Hematopoietic multipotent progenitor cell treated with erythropoietin and hydrocortisone succinate and interleukin-3 and kit ligand, for 6 days (in vitro differentiated cells): ENCODE measurements at places on chromosomes 16 and 17.
A peak's percentile ranks its signal among the peaks of the same experiment; 100 is the strongest.

DNA sequence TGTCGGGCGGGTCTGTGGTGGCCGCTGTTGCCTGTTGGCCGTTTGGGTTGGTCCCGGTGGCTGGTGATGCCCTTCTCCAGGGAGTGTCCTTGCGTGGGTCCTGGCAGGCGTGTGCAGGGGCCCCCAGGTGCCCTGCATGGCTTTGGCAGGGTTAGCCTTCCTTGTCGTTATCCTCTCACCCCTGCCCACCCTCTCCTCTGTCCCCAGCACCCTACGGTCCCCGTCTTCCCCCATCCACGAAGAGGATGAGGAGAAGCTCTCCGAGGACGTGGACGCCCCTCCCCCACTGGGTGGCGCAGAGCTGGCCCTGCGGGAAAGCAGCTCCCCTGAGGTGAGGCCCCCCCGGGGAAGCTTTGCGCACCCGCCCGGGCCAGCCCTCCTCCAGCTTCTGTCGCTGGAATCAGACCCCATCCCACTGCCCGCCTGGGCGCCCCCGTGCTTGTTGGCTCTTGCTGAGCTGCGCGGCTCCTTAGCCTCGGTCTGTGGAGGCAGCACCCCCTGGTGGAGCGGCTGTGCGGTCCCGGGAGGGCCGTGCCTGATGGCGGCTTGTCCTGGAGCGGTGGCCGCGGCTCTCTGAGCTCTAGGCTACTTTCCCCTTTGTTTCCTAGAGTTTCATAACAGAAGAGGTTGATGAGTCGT, 10.6 kb upstream of the NUDT16L1 start:
- DNase-seq, result peak; percentile 40

DNA sequence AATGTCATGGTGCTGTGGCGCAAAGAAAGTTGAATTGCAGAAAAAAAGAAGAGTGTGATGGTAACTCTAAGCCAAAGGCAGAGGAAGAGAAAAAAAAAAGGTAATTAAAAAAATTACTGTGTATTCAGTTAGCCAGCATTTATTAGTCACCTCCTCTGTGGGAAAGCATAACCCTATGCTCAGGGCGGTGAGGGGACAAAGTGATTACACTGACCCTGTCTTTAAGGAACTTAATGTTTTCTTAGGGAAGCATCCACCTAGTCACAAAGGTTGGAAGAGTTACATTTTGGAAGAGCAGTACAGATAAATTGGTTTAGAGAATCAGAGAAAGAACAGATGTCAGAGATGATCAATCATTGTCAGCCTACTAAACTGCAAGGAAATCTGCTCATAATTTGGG, 410.3 kb downstream of the CDH11 start:
- DNase-seq, result no peak

GRCh38 chr16:85592700-85593493, 20.2 kb upstream of the GSE1 start:
- no peak for DNase-seq

DNA sequence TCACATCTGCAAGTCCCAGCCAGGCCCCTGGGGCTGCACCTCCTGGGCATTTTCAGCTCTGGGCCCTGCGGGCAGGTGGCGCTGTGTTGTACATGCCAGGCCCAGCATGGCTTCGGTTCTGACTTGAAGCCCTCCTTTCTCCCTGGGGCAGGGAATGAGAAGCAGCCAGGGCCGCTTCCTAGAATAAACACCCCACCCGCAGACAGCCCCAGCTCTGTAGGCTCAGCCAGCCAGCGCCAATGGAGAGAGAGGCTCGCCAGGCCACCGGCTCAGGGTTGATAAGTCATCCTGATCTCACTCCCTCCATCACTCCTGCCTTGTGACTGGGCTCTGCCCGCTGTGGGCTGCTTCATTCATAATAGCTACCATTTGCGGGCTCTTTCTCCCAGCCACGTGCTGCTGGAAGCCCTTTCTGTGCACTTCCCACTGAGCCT, 6.0 kb upstream of the GLIS2 start:
- peak; percentile 82 for DNase-seq

DNA sequence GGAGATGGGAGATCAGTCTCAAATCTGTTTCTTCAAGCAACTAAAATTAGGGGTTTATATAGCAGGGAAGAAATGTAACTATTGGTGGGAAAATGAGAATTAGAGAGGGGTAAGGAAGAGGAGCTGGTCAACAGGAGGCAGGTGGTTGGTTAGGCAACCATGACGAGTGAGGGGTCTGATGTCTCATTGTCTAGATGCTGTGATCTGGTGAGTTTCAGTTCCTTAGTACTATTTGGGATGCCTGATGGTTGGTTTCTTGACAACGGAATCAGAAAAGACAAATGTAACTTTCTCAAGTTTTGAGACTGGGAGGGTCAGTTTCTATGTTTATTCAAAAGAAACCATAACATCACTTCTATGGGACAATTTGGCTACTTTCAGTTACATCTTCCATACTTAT, 415.3 kb upstream of the C16orf82 start:
- DNase-seq, result no peak

- peak; percentile 96 for DNase-seq
These were observed at the start of gene KANSL1 for GRCh38 chr17:46193151-46193625. Gene KANSL1, minus strand, starts transcription at chr17:46193429. Its CDS starts 21,286 bp downstream, at chr17:46172143.

DNA sequence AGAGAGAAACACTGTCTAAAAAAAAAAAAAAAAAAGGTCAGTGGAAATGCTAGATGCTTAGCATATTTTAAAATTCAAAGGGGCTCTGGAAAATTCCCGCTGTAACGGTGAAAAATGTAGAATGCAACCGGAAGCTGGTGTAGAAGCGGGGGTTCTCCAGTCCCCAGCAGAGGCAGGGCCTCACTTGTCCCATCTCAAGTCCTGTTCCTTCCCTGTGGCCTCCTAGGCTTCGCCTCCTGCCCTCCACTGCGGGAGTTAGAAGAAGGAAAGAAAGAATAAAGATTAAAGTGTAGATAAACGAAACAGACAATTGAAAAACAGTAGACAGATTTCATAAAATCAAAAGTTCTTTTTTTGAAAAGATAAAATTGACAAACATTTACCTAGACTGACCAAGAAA, 14.8 kb upstream of the ZNF287 start:
- DNase-seq, result no peak

- peak; percentile 88 for DNase-seq
These were observed 217.8 kb upstream of the GSE1 start for GRCh38 chr16:85395207-85395912.

DNA sequence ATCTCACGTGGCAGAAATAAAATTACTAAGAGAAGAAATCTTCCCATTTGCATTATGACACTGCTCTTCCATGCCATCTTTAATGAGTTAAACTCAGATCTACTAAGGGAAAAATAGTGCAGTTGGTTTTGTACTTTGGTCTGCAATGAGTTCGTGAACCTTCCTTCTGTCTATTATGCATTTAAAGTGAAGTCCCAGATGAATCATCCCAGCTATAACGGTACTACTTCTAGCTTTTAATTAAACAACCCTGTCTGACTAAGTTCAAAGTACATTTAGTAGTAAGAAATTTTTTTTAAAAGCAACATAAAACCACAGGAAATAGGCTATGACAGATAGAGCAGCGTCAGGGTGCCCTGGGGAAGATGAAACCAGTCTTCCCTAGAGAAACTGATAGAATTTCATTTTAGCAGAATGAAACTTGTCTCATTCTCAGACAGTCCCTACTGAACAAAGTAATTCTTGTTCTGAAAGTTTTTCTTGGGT, 1.8 kb downstream of the TMIGD1 start:
- DNase-seq, result peak; percentile 22
